ENCODE measurements at places on chromosomes 11 and 22. TPM values are rescaled to one million over a fixed set of nuclear protein-coding genes. Genes with fewer than 3 reads are reported as not detected.

DNA sequence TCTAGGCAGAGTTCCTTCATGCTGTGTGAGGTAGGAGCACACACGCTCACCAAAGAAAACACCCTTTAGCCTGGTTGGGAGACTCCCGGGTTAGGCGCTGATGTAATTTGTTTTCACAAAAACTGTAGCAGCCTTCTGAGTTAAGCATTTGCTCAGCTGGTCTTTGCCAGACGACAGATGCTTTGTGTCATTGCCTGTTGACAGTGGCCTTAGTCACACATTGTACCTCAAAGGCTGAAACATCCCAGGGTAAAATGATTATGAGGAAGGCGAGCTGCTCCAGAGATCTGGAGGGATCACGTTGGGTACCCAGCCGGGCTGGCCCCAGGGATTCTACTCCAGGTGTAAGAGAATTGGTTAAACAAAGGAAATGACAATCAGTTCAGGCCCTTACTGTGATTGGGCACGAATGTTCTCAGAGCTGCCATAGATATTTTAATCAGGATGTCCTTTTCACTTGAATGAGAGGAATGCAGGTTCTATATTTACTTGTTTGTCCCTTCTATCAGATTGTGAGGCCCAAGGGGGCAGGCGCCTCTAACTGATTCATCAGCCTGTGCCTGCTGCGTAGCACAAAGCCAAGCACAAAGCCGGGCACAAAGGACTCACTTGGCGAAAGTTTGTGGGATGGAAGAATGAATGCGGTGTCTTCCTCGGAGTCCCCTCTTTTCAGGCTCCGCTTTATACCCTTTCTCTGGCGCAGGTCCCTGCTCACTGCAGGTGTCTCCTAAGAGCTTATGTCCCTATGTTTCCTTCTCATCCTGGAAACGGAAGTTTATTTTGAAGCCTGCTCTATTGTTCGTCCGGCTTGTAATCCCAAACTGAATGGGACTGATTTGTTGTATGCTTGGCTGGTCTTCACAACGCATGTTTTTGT, 47.1 kb downstream of the ADM start:
- peak; percentile 11 for DNase-seq

MRGPRF gene
- total RNA-seq: 0.24 TPM

TRIM68 gene
- total RNA-seq: 18.1 TPM

DNA sequence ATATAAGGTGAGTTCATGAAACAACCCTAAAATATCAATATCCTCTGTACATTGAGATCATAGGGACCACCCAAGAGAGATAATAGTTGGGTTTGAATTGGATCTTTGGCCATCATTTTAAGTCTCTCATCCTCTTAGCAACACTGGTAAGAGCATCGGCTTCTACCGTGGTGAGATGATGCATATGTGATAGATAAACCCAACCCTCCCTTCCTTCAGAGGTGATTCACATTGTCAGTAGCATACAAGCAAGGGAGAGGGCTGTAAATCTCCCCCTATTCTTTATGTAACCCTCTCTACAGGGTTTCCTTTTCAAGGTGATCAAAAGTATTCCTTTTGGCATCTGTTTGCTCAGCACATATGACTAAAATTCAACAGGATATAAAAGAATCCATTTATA, 102.4 kb upstream of the MTMR2 start:
- no peak for DNase-seq

OR56A1 gene
- not detected for total RNA-seq

OR5P2 gene
- total RNA-seq: not detected

DNA sequence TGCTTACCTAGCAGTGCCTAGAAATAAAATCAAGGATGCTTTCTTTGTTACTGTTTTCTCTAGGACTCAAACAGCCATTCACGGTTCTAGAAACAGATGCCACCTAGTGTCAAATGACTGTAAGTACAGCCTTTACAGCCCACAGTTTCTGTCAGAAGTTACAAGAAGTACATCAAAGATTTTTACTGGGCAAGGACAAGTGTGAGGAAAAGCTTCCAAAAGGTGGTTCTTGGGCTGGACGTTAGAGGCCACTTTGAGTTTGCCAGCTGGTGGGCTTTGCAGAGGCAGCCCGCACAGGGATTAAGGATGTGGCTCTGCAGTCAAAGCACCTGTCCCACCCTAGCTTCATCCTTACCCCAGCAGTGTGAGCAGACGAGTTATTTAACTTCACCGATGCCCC, 6.9 kb downstream of the KMT5B start:
- no peak for DNase-seq

KCNQ1 gene
- 3.1 TPM for total RNA-seq

- DNase-seq: peak; percentile 33
Observed at GRCh38 chr11:115659061-115659963, 155.1 kb upstream of the CADM1 start.

DNA sequence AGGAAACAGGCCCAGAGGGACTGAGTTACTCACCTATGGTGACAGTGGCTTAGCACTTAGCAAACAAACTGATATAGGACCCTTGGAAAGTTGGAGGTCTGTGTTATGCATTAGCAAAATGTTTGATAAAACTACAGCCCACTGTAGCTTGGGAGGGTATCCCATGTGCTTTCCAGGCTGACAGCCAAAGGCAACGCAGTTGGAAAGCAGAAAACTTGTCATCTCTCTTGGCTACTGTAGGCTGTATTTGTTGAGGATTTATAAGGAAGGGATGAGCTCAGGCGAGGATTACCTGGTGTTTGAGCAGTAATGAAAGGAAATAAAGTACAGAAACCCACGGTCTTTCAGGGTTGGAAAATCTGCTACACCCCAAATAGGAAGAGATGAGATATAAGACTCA, 23.8 kb downstream of the SDHAF2 start:
- DNase-seq: no peak

Data from progenitor cell of endocrine pancreas (in vitro differentiated cells).